Panc1 (cell line): ENCODE measurements at places on chromosomes 1 and 21.

- no peak for DNase-seq
Observed at GRCh38 chr1:8926707-8927694, 18.7 kb upstream of the CA6 start.

DNA sequence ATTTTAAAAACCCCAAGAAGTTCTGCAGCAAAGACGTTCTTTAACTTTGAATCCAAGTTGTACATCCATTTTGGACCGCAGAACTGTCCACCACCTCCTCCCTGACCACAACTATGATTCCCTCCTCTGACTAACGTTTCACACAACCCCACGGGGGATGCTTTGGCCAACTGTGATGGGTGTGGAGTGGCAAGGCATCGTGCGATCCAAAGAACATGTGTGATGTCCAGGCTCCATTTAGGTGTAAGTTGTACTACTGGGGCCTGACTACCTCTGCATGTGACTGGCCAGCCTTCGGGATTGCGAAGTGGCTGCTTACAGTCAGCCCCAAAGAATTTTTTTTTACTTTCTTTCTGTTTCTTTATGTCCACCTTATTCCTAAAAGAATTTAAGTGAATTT lies 6.7 kb downstream of the KCNJ15 start:
- DNase-seq, result no peak

GRCh38 chr1:66532798-66533783 lies 862 bp upstream of the SGIP1 start:
- no peak for DNase-seq

DNA sequence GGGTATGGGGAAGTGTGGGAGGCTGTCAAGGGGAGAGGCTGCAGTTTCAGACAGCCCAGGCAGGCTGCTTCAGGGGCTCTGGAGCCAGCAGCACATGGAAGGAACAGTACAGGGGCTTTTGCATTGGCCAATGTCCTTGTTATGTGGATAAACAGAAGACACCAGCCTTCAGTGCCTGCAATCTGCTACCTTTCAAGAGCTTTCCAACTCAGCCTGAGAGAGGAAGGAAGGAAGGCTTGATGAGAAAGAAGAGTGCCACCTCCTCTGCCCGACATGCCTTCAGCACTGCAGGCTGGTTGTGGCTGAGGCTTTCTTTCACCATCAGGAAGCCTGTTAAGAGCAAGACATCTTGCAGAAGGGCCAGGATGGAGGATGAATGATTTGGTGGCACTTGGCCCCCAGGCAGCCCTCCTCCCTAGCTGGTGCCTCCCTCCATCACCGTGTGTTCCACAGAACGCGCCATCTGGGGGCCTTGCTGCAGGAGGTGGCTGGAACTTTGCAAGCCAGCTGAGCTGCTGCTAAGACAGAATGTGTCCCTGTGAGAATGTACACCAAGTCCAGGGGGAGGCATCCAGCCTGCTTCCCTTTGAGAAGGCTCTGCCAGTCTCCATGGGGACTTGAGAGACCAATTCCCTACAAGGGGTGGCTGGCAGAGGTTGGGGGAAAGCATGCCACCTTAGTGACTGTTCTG lies 372.4 kb upstream of the PROX1 start:
- DNase-seq, result no peak

GRCh38 chr1:24973315-24973714 lies 43.2 kb upstream of the RUNX3 start:
- no peak for DNase-seq

GRCh38 chr1:234062166-234062565 lies 157.7 kb downstream of the SLC35F3 start:
- no peak for DNase-seq

DNA sequence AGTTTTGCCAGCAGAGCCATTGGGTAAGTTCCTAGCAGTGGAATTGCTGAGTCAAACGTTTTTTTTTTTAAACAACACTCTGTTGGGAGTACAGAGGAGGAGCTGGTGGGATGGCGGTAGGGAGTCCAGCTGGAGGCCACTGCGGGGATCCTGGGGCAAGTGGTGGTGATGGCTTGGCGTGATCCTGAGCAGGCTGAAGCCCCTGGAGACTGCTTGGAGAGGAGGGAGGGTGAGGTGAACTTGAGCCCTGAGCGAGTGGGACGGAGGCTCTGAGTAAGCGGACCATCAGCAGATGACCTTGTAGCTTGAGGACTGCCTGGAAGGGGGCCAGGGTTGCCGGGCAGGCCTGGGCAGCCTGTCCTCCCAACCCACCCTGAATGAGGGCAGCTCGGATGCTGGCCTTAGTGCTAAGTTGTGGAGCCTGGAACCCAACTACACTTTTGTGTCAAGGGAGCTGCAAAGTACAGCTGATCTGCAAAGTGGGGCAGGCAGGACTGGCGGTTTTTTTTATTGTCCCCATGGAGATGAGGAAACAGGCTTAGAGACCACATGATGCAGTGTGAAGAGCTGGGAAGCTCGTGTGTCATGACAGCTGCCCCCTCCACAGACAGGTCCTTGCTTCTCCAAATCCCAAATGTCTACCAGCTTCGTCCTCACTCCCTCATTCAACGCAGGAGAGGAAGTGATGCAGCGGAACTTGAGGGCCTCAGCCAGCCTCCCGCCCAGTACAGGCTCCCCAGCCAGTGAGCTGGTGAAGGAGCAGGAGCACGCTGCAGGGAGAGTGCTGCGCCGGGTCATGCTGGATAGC lies 20.2 kb downstream of the MRPL37 start:
- DNase-seq, result no peak
